ENCODE measurements at places on chromosomes 1 and 21. TPM values are rescaled to one million over a fixed set of nuclear protein-coding genes. Genes with fewer than 3 reads are reported as not detected.

ARHGEF16 gene
- 23.9 TPM for polyA plus RNA-seq

GRCh38 chr21:14955936-14956520 lies 108.8 kb downstream of the NRIP1 start:
- DNase-seq: no peak

- no peak for DNase-seq
Observed at GRCh38 chr1:170697316-170697715, 33.4 kb downstream of the PRRX1 start.

GRCh38 chr1:241999026-241999425 lies at the start of gene MAP1LC3C:
Gene MAP1LC3C, minus strand, starts transcription at chr1:241999098. Its CDS starts 90 bp downstream, at chr1:241999008.
- no peak for DNase-seq

- DNase-seq: no peak
Observed at GRCh38 chr1:239995281-239995680, 96.4 kb upstream of the FMN2 start.
